Stimulated activated CD4-positive, alpha-beta T cell treated with anti-CD3 and anti-CD28 coated beads, Interleukin-15, amount 100 ng/mL, for 1 hour (primary cell): ENCODE measurements at places on chromosomes 12 and 14.

DNA sequence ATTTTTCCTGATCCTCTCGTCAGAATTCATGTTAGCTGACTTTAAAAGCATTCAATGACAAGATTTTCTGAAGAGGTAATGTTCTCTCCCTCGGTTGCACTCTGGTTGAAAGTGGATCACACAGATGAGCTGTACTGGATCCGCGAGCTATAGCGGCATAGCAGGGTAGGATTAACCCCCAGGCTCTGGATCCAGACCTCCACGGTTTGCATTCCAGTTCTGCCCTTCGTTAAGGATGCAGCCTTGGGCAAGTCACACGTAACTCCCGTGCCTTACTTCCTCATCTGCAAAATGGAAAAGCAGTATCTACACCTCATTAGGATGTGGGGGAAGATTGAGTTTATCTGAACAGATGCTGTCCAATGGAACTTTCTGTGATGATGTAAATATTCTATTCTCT is 13.8 kb downstream of the CCDC92 start:
- no peak for DNase-seq

- DNase-seq = no peak
These were observed 62.5 kb downstream of the ITPR2 start for GRCh38 chr12:26770239-26771070.

GRCh38 chr14:75134644-75135043 is 7.8 kb upstream of the NEK9 start:
- DNase-seq = no peak

GRCh38 chr14:101457936-101458740 is 103.2 kb upstream of the DIO3 start:
- no peak for DNase-seq

DNA sequence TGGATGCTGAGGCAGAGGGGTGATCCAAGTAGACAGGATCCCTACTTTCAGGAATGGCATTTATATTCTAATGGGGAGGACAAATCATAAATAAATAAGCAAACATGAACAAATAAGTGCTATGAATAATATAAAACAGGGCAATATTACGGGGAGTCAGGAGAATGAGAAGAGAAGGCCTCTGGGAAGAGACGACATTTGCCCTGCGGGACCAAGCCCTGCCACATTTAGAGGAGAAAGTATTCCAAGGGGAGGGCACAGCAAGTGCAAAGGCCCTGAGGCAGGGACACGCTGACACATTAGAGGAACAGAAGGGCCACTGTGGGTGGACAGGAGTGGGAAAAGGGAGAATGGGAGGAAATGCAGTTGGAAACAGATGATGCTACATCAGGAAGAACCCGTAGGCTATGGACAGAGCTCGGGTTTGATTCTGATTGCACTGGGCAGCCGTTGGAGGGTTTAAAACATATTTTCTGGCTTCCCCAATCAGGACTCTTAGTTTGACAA is 1.3 kb downstream of the RNFT2 start:
- DNase-seq = no peak

- DNase-seq = no peak
These were observed 42.3 kb upstream of the PAPOLA start for GRCh38 chr14:96459851-96460250.

DNA sequence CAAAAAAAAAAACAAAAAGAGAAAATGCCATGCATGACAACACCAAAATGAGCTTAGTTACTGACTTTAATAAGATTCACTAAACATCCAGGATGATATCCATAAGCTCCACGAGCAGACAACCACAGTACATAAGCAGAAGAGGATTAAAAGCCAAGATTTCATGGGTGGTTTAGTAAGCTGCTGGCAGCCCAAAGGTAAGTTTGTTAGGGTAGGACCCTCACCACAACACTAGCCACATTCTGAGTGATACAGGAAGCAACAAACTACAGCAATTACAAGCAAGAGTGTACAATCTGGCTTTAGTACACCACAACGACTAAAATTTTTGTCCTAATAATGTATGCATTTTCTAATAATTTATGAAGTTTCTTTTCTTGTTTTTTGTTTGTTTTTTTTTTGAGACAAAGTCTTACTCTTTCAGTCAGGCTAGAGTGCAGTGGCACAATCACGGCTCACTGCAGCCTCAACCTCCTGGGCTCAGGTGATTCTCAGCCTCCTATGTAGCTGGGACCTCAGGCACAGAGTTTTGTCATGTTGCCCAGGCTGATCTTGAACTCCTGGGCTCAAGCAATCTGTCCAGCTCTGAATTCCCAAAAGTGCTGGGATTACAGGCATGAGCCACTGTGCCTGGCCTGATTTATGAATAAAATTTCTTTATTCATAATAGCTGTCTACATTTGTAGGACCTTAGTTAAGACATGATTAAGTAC is 221.4 kb downstream of the MED13L start:
- no peak for DNase-seq

DNA sequence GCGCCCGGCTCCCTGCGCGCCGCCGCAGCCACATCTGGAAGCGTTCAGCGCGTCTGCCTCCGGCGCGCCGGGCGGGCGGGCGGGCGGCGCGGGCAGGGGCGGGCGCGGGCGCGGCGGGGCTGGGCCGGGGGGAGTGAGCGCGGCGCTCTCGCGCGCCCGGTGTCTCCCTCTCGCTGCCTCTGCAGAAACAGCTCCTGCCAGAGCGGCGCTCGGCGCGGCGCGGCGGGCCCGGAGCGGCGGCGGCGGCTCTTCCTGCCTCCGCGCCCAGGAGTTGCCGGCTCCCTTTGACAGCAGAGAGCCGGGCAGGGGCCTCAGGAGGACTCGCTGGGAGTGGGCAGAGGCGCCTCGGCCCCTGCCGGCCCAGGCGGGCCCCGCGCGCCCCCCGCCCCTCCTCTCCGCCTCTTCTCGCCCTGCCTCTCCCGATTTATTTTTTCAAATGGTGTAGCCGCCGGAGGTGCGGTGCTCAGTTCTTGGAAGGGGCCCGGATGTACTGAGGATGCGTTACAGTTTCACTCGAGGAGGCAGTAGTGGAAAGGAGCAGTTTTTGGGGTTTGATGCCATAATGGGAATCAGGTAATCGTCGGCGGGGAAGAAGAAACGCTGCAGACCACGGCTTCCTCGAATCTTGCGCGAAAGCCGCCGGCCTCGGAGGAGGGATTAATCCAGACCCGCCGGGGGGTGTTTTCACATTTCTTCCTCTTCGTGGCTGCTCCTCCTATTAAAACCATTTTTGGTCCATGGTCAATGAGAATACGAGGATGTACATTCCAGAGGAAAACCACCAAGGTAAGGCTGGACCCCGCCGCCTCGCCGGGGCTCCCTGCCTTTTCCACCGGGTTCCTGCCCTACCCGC is at the start of gene CACNA1C:
CACNA1C (plus strand) TSS at position 162 of the 853 bp plus-strand sequence; CDS start at position 738, 576 bp downstream.
- DNase-seq = no peak

- no peak for DNase-seq
These were observed 58.9 kb upstream of the SRRM4 start for GRCh38 chr12:118922405-118922804.

GRCh38 chr14:29037411-29037810 is 270.8 kb downstream of the FOXG1 start:
- DNase-seq = no peak

- DNase-seq = no peak
These were observed 173.0 kb upstream of the WSCD2 start for GRCh38 chr12:107955966-107956643.

DNA sequence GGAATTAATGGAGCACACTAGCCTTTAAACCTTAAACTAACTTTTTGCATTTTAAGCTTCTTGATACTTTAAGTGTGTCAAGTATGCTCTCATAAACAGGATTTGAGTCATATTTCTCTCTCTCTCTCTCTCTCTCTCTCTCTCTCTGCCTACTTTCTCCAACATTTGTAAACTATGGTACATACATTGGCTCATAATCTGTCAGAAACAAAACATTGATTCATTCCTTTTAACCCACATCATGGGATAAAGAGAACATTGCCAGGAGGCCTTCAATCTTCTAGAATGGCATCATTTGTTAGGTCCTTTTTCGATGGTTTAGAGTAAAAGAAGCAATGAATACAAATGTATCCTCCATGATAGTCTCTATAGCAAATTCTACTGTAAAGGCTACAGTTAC is 81.6 kb upstream of the RERGL start:
- DNase-seq = no peak

DNA sequence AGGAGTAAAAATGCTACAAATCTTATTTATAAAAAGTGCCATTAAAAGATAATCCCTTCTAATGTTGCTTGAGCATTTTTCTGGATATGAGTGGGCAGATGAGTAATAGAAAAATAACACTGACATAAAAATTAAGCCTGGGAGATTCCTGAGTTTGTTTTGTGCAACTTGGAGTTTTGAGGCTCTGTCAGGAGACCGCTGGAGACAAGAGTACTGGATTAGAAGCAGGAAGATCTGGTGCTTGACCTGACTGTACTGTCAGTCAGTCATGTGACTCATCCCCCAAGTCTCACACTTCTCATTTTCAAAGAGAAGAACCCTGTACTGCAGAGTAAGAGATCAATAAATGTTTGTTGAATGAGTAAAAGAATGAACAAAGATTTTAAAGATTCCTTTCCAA is 29.4 kb downstream of the ANO4 start:
- DNase-seq = no peak

DNA sequence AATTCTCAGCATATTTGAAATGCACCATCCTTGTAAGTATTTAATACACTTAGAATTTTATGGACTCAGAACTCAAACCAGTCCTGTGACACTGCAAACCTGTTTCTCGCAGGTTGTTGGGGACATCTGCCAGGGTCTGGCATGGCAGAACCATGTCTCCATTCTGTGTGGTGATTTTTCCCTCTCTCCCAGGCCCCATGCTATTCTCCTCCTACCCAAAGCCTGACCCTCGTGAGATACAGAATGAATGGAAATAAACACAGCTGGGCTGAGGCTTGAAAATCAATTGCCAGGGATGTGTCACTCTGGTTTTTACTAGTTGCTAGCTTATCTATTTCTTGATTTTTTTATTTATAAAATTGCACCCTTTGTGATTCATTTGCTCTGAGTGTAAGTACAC is 19.8 kb downstream of the TPH2 start:
- no peak for DNase-seq

DNA sequence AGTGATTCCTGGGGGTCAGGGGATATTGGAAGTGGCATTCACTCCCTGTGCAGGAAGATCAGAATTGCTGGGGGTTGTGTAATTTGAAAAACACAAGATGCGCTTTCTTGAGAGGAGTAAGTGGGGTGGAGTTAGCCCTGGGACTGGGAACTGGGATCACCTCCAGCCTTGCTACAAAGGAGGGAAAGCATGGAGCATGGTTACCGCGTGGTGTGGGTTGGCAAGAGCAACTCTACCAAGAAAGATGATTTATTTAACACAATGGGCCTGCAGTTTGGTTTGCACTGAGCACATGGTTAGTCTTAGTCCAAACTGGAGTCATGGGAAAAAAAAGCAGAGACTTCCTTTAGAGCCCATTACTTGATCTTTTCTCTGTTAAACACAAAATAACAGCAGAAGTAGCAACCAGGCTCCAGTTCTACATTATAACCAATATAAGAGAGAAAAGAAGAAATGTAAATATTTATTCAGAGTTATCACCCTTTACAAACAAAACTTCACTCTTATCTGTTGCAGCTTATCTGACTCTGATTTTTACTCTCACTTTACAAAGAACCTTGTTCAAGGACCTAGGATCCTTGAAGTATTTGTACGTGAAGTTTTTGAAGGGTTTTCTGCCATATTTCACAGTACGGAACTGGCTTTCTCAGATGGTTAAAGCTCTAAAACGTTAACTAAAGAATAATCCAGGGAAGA is 2.1 kb upstream of the NIN start:
- no peak for DNase-seq

DNA sequence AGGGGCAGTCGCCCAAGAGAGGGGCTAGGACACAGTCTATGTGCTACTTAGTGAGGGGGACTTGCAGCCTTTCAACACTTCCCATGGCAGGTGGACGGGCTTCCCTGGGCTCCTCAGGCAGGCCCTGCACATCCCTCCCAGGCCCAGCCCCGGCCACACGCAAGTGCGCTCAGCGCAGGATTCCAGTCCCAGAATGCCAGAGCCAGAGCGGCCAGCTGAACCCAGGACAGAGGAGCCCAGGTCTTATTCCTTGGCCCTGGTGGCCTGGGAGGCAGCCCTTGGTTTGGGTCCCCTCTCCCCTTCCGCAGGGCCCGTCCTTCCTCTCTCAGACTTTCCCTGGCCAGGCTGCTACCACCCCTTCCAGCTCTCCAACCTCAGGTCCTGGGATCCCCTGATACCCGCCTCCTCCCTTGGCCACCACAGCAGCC is 12.0 kb downstream of the DLK1 start:
- no peak for DNase-seq

- DNase-seq = no peak
These were observed 1.9 kb downstream of the PTPN21 start for GRCh38 chr14:88552876-88553275.

DNA sequence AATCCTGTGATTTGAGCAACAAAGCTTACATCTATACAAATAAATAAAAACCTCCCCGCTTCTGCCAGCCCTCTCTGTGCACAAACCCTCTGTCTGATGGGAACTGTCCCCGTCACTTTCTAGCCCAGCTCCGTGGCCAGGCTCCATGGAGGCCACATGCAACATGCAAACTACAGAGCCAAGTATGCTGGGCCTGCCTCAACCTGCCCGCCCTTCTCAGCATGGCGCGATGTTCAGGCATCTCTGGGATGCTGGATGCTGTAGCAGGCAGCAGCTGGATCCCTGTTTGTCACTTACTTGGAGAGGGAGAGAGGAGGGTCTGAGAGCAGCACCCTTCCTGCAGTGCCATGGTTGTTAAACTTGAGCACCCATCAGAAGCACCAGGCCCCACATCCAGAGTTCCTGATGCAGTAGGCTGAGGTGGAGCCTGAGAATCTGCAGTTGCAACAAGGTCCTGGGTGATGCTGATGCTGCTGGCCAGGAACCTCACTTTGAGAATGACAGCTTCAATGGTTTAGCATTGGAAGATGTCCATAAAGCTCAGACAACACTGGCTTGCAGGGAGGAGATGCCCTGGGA is 32.4 kb downstream of the CLMN start:
- DNase-seq = no peak

DNA sequence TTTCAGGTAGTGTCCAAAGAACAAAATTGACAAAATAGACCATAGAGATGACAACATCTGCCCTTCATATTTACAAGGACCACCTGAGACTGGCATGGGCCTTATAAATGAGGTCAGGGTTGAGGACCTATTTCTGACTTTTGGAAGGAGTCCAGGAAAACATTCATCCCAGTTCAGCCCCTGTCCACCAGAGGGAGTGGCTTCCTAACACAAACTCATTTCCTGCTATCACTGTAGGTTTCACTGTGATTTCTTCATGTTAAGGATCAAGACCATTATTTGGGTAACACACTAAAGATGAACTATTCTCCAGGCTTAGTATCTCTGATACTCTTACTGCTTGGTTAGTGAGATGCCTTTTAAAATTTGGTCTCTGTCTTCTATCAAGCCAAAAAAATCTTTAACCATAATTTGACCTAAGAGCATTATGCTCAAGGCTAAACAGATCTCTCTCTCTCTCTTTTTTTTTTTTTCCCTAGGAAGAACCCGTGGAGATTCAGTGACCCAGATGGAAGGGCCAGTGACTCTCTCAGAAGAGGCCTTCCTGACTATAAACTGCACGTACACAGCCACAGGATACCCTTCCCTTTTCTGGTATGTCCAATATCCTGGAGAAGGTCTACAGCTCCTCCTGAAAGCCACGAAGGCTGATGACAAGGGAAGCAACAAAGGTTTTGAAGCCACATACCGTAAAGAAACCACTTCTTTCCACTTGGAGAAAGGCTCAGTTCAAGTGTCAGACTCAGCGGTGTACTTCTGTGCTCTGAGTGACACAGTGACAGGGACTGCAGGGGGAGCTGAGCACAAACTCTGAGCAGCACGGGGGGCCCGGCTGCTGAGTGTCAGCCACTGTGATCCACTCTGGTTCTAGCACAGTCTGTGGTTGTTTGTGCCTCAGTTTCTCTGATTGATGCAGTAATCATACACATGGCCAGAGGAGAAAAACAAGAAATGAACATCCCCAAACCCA is 267.6 kb upstream of the OR4E1 start:
- DNase-seq = peak; percentile 3

- DNase-seq = no peak
These were observed 169.5 kb upstream of the RTL1 start for GRCh38 chr14:101072945-101073597.
